ENCODE measurements at places on chromosomes 1 and 21.
A peak's percentile ranks its signal among the peaks of the same experiment; 100 is the strongest.

DNA sequence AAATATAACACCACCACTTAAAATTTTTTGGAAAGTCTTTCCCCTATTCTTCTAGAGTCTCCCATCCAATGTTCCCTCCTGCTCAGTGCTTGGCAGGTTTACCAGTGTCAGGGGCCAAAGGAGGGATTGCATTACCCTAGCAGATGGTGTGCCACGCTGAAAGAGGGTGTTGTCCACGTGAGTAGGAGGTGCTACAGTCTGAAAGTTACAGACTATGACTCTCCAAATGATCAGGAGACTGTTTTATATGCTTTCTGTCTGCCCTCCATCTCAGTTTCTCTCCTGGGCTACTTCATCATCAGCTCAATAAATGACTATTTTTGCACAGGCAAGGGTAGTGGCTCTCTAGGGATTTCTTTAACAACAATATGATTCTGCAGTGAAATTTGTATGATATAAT lies 31.3 kb upstream of the ANGPTL7 start:
- DNase-seq, result no peak

- no peak for DNase-seq
Observed at GRCh38 chr1:72336776-72337175, 54.4 kb upstream of the NEGR1 start.

DNA sequence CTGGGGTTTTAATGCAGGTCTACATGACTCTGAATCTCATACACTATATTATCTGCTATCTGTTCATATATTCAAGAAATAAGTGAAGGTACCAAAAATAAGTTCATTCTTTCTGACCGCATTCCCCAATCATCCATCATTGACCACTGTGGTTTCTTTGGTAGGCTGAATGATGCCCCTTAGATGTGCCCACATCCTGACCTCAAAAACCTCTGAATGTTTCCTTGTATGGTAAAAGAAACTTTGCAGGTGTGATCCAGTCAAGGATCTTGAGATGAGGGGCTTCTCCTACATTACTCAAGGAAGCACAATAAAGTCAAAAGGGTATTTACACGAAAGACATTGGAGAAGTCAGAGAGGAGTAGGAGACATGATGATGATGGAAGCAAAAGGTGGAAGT lies 60.6 kb upstream of the LRRC8B start:
- no peak for DNase-seq

DNA sequence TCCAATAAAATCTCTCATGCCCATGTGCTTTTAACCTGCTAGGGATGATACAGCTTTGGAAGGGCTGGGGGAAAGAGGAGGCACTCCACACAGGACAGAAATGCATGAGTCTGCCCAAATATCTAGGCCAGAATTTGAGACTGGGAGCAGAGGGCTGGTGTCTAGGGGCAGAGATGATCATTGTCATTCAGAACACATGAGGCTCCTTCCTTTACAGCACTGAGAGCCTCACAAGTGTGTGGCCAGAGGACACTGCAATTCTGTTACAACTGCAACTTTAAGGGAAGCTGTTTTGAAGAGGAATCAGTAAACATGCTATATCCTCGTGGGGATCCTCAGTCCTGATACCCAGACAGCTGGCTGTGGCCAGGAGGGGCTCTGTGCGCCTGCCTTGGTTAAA lies 541.3 kb downstream of the OMA1 start:
- no peak for DNase-seq

GRCh38 chr1:975896-976683 lies 5.8 kb downstream of the PERM1 start:
- peak; percentile 42 for DNase-seq

- DNase-seq, result no peak
Observed at GRCh38 chr1:212486619-212486975, 53.9 kb downstream of the NENF start.

DNA sequence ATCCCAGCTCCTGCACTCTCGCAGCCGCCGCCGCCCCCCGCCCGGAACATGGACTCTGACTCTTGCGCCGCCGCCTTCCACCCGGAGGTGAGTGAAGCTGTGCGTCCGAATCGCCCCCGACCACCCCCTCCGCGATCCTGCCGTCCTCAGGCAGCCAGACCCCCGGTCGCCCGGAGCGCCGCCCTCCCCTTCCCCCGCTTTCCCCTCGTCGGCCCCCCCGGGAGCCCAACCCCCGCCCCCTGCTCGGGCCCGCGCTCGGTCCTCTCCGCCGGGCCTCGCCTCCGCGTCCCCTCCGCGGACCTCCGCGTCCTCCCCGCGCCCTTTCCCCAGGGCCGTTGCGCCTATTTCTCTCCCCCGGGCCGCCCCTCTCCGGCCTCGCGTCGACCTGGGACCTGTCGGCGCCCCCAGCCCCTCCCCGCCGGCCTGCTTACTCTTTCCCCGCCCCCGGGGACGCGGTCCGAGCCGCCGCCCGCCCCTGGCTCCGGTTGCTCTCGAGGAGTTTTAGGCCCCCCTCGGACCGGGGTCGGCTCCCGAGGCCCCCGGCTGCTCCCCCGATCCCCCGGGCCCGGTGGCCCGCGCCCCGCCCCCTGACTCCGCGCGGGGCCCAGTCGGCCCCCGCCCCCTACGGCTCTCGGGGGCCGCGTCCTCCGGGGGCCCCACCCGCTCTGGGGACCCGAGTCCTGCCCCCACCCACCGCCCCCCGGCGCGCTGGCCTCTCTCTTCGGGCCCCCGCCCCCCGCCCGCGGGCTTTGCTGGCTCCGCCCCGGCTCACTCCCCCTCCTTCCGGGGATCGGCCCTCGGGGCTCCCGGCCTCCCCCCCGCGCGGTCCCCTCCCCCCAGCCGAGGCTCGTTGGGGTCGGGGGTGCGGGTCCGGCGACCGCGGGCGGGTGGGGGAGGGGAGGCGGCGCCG lies 743 bp downstream of the PHF13 start:
- no peak for DNase-seq

DNA sequence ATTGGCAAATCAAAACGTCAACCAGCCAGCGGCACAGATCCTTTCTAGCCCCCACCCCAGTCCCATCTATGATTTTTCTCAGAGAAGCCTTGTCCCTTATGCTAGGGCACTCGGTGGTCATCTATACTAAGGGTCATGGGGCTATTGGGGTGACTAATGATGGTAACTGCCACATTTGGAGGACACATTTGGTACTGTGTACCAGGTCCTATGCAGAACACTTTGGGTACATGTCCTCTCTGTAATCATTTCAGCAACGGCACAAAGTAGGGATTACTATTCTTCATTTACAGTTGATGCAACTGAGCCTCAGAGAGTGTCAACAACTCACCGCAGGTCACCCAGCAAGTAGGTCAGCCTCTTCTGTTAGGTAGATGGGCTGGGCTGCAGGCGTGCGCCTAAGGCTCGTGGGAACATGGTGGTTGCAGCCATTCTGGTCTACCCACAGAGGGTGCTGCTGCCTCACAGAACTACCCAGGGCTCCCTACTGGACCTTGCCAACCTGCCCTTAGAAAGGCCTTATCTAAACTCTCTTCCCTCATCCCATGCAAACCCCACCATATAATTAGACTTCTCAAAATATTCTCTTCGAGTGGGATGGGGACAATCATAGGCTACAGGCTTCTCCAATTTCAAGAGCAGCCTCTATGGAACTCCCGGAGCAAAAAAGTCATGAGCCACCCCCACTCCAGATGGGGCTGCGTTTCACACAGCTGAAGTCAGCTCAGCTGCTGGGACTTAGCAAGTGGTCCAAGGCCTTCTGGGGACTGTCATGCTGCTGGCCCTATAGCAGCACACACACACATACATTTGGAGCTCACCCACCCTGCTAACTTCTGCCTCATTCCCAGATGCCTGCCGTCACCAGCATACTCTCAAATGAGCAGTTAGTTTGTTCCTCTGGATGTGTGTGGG lies 5.8 kb upstream of the SDHB start:
- DNase-seq, result peak; percentile 6

GRCh38 chr21:20996421-20997310 lies 1.5 kb upstream of the NCAM2 start:
- DNase-seq, result no peak

- DNase-seq, result no peak
Observed at GRCh38 chr1:5939271-5940170, 52.7 kb downstream of the NPHP4 start.

DNA sequence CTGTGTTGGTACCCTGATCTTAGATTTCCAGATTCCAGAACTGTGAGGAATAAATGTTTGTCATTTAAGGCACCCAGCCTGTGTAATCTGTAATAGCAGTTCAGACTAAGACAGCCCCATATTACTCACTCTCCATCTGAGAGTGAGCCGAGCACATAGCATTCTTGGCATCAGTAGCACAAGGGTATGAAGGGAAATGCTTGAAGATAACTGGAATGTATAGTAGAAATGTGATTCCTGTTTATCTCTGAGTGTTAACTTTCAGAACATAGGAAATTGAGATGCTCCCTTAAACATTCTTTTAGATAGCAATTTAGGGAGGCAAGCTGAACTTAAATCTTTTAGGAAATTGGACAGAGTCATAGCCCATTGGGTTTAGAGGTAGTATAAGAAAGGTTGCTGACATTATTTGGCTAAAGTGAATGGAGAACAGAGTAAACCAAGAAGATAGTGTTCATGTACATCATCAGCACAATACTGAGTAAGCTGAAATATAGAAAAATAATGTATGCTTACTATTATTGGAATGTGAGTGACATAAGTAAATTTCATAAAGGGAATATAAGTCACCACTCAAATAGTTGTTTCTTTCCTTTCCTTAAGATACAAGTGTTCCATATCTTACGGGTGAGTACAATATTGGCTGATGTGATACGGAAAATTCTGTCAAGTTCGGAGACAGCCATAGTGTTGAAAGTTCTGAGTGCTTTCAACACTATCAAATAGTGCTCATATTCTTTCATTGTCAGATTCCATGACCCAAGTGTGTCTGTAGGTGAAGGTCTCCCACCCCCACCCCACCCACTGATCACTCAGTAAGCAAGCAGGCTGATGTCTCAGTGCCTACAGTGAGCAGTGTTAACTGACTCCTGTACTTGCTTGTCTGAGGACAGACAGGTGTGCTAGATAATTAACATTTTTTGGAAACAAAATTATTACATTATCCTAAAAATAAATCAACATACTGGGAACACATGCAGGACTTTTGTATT lies 73.7 kb downstream of the LRRC8D start:
- DNase-seq, result no peak

DNA sequence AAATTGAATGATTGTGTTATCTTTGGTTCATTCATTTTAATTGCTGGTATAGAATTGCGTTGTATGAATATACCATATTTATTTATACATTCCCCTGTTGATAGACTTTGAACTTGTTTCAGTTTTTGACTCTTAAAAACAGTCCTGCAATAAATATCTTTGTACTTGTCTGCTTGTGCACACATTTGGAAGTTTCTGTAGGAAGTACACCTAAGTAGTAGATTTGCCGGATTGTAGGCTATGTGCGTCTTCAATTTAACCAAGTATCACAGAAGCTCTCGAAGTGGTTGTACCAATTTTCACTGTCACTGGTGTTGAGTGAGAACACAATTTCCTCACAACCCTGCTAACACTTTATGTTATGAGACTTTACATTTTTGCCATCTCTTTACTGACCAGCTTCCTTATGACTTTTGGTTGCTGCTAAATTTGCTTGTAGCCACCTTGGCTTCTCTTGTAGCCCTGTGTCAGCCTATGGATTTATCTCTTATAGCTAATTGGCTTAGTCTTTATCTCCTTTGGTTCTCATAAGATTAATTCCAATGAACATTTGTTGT lies 2.2 kb downstream of the TTC3 start:
- no peak for DNase-seq

- no peak for DNase-seq
Observed at GRCh38 chr1:232287676-232288569, 342.0 kb downstream of the SIPA1L2 start.

DNA sequence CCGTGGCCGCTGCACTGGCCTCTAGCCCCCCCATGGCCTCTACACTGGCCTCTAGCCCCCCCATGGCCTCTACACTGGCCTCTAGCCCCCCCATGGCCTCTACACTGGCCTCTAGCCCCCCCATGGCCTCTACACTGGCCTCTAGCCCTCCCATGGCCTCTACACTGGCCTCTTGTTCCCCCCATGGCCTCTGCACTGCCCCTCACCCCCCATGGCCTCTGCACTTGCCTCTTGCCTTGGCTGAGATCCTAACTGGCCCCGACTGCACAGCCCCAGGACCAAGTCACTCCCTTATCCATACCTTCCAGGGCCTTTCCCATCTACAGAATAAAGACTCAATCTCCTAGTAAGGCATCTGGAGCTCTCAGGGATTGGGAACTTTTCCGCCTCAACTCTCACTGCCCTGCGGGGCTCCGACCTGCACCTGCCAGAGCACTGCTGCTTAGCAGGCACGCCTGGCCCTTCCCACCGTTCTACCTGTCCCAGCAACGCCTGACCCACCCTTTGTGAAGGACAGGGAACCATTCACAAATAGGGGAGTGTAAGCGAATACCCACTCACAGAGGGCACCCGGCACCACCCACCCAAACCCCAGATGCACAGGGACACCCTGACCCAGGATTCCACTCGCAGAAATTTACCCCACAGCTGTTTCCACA lies 38.8 kb downstream of the ACOT7 start:
- DNase-seq, result no peak

- no peak for DNase-seq
Observed at GRCh38 chr1:16226490-16227179, 10.3 kb downstream of the CPLANE2 start.

GRCh38 chr1:191869790-191870312 lies 288.4 kb upstream of the RGS18 start:
- no peak for DNase-seq

DNA sequence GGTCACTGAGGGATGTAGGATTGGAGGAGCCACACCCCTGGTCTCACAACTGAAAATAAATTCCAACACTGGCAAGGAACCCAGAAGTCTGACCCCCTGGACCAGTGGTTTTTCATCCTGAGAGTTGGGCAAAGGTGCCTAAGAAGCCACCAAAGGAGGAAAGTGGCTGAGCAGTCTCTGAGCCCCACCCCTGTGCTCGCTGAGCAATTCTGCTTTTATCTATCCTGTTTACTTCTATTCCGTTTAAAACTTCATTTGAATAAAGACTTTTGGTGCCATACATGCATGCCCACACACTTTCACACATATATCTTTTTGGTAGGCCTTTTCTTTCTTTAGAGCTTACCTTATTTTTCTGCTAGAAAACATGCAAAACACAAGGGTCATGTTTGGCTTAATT lies 13.9 kb upstream of the CD53 start:
- DNase-seq, result no peak

DNA sequence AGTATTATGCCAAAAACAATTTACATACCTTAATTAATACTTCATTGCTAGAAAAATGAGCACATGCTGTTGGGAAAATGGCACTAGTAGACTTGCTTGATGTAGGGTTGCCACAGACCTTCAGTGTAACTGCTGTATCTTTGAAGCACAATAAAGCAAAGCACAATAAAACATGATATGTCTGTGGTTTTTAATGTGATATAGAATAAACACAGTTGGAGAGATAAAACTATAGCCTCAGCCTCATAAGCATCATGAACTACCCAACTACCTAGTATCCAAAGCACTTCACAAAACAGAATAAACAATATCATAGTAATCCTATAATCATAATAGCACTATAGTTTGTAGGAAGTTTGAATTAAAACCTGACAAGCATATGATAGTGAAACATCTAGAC lies 143.5 kb downstream of the SYT14 start:
- DNase-seq, result no peak
